ENCODE measurements at places on chromosomes 1 and 21.

GRCh38 chr1:26276432-26276838 lies 3.5 kb upstream of the SH3BGRL3 start:
- no peak for DNase-seq

- DNase-seq, result no peak
Measured at GRCh38 chr1:3480369-3480719, 25.9 kb downstream of the ARHGEF16 start.

GRCh38 chr1:174466607-174467006 lies 18.8 kb downstream of the GPR52 start:
- no peak for DNase-seq

DNA sequence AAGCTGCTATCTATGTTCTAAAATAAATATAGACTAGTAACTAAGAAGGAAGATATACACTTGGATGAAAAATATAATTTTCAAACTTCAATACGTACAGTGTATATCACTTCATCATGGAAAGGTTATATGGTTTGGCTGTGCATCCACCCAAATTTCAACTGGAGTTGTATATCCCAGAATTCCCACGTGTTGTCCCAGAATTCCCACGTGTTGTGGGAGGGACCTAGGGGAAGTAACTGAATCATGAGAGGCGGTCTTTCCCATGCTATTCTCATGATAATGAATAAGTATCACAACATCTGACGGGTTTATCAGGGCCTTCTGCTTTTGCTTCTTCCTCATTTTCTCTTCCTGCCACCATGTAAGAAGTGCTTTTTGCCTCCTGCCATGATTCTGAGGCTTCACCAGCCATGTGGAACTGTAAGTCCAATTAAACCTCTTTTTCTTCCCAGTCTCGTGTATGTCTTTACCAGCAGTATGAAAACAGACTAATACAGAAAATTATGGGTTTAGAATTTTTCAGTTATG lies 10.7 kb downstream of the NEGR1 start:
- DNase-seq, result no peak
